ENCODE measurements at places on chromosomes 5 and 9. TPM values are rescaled to one million over a fixed set of nuclear protein-coding genes. Genes with fewer than 3 reads are reported as not detected.

The RELL2 gene
- total RNA-seq: 1.7 TPM

The ADAMTS16 gene
- 0.50 TPM for total RNA-seq

The EFNA5 gene
- total RNA-seq: 3.7 TPM

The SV2C gene
- 0.99 TPM for total RNA-seq

The CEL gene
- 0.17 TPM for total RNA-seq

The LCN1 gene
- not detected for total RNA-seq

The BHMT2 gene
- 44.2 TPM for total RNA-seq

The OR1J2 gene
- total RNA-seq: not detected

The TMEM8B gene
- 10.0 TPM for total RNA-seq

The PCDHGA6 gene
- total RNA-seq: 6.8 TPM

The IFNE gene
- not detected for total RNA-seq

The SLCO6A1 gene
- total RNA-seq: not detected

The GABRA6 gene
- not detected for total RNA-seq

The PCDHGB3 gene
- 2.5 TPM for total RNA-seq

The INSL6 gene
- total RNA-seq: not detected

The PPP1R2B gene
- total RNA-seq: not detected

The PTPA gene
- 87.2 TPM for total RNA-seq

The MEGF10 gene
- 2.9 TPM for total RNA-seq

The PCDHGC5 gene
- 0.71 TPM for total RNA-seq

The KIF20A gene
- total RNA-seq: not detected

The RFX3 gene
- total RNA-seq: 6.1 TPM

The LRRC26 gene
- not detected for total RNA-seq

Data from esophagus muscularis mucosa (tissue), 4 donors.